ENCODE measurements at places on chromosomes 6 and 20.
A peak's percentile ranks its signal among the peaks of the same experiment; 100 is the strongest.

DNA sequence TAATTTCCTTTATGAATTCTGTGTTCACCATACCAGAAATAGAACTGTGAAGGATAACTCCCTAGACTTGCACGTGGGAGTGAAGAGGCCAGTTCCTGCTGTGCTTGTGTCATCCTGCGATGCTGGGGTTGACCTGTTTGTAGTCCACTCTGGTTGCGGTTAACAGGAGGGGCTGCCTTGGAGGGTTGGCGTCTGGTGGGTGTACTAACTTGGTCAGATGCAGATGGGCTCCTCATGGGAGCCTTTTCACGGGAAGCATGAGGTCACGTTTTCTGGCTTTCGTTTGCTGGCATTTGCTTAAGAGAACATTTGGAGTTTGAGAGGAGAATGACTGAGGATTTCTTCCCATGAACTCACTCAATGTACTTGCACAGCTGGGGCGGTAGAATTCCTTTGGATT lies 41.2 kb downstream of the IGF2R start:
- DNase-seq, result no peak

DNA sequence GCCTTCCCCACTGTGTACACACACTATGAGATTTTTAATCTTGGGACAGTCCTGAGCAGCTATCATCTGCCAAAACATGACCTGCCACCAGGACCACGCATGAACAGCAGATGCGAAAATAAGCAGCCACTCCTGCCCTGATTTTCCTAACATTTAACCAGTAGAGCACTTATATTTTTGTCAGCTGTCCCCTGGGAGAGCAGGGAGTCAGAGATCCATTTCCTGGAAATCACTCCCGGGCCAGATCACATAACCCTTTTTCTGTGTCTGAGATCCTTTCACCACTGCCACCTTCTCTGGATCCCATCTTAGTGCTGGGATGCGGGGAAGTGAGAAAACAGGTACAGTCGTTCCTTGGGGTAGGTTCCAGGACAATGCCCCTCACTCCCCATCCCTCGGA lies 5.7 kb downstream of the SDCBP2 start:
- DNase-seq, result no peak

- no peak for DNase-seq
Observed at GRCh38 chr6:131107151-131107550, 28.1 kb upstream of the AKAP7 start.

DNA sequence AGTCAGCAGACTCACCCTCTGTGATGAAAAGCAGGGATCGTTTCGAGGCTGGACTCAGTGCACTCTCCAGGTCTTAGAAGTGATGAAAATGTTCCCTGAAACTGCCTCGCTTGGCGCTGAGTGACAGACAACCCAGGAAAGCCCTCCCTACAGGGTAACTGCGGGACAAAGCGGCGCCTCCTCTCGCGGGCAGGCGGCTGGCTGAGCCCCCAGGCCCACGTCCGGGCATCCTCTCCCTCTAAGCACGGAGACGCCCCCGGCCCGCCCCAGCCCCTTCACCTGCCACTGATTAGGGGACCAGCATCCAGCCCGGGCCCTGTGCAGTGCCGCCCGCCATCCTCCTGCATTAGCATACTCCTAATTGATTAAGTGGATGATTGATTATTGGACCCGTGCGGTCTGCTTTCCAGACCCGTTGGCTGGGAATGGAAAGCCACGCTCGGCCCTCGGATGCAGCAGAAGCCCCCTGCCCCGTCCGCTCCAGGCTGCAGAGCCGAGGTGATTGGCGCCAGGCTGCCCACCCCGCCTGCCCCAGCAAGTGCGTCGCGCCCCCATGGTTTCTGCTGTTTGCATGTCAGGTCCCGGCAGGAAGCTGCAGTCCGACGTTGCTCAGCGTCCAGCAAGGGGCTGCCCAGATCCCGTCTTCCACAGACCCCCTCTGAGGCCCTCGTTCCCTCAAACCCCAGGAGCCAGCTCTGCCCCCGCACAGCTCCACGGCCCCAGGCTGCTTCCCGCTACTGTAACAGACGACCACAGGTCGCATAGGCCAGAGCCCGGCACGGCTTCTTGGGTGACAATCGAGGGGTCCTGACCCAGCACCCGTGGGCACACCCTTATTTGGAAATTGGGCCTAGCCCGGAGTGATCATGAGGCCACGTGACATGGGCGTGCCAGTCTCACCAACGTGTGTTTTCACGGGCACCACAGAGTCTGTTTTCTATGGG lies 131.6 kb downstream of the DLL1 start:
- peak; percentile 74 for DNase-seq

DNA sequence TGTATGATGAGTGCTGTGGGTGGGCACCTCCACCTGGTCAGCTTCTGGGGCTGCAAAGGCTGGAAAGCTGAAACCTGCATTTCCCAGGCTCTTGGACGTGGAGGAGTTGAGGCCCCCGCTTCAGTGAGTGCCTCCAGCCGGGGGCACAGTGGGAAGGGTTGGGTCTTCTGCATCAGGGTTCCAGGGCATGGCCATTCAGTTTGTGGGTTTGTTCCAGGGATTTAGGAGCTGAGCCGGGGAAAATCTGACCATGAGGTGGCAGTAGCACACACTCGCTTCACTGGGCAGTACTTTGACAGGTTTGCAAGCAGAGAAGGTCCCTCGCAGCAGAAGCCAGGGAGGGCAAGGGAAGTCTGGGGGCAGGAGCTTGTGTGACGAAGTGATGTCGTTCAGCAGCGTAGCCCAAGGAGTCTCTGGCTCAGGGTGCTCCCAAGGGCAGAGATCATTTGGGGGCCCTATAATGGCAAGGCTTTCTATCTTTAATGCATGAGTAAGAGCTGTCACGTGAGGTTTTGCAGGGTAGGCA lies 69.5 kb upstream of the SULF2 start:
- DNase-seq, result no peak

GRCh38 chr6:1554141-1554475 lies 55.6 kb upstream of the FOXC1 start:
- DNase-seq, result no peak

GRCh38 chr20:25390538-25391528 lies at the start of gene ABHD12:
Gene ABHD12 (minus strand): TSS chr20:25390835. CDS start chr20:25390703, 132 bp downstream.
- peak; percentile 99 for DNase-seq

DNA sequence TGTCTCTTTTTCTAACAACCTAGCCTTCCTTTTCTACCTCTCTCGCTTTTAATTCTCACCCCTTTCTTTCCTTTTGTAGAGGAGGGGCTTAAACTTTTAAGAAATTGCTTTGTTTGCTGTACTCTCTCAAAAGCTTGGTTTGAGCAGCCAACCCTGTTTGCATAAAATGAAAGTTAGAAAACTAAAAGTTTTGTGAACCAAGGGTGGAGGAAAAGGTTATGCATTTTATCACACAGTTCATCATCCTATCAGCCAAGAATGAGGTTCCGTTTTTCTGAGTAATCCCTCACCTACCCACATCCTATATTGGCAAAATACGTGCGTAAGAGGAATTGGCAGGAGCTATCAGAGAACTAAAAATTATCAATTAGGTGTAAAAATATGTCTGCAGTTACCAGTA lies 42.8 kb upstream of the LOC128125822 start:
- DNase-seq, result no peak

- DNase-seq, result peak; percentile 65
Observed at GRCh38 chr20:62836967-62837490, 20.2 kb downstream of the COL9A3 start.

- DNase-seq, result no peak
Observed at GRCh38 chr6:48610846-48611245, 499.8 kb upstream of the PTCHD4 start.

DNA sequence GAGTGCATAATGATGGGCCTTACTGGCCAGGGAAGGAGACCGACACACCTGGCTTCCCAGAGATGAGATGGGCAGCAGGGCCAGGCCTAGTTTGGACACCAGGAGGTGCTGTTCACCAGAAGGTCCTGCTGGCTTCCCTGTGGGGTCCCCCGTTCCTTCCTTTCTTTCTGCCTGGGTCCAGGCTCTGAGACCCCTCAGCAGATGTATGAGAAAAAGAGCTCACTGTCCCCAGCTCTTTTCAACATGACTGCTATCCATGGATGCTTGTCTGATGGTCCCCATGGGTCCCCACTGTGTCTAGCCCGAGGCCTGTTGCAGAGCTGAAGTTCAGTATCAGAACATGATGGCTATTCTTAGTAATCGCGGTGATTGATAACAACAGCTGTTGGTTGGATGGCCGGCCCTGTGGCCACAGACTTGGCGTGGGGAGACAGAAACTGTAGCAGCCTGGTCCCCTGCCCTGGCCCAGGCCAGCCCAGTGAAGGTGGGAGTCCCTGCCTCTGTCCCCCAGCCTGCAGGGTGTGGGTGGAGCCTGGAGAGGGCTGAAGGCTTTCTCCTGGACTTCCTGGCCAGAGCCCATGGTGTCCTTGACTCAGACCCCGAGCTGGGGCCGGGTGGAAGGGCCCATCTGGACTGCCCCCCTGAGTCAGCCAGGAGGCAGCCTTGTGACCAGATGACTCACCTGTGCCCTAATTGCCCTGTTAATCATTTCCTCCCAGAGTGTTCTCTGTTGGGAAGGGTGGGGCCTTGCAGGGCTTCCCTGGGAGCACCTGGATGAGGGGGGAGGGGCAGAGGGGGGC lies 9.9 kb upstream of the BAK1 start:
- no peak for DNase-seq

- DNase-seq, result peak; percentile 95
Observed at GRCh38 chr6:43454696-43455530, 435 bp downstream of the DLK2 start.

Data from spleen (tissue), 13 donors.